ENCODE measurements at places on chromosomes 1 and 21. TPM values are rescaled to one million over a fixed set of nuclear protein-coding genes. Genes with fewer than 3 reads are reported as not detected.
A peak's percentile ranks its signal among the peaks of the same experiment; 100 is the strongest.

GRCh38 chr1:57945045-57945444 lies 521.2 kb upstream of the DAB1 start:
- no peaks in the 10 kb centered on the region for H3K4me1 ChIP-seq
- no peaks in the 10 kb centered on the region for H3K36me3 ChIP-seq
- H3K27me3 ChIP-seq: no peaks in the 10 kb centered on the region
- no peak overlapping the region for H3K27ac ChIP-seq
- H3K4me3 ChIP-seq: no peak overlapping the region

GRCh38 chr1:18641005-18641941 lies 10.6 kb downstream of the PAX7 start:
- no peak overlapping the region for H3K4me3 ChIP-seq
- DNase-seq: no peak
- no peaks in the 10 kb centered on the region for H3K36me3 ChIP-seq
- no peak overlapping the region for H3K27ac ChIP-seq

GRCh38 chr1:33656467-33657005 lies 184.1 kb downstream of the ZSCAN20 start:
- no peaks in the 10 kb centered on the region for H3K4me1 ChIP-seq
- DNase-seq: no peak
- no peaks in the 10 kb centered on the region for H3K27me3 ChIP-seq
- no peak overlapping the region for H3K4me3 ChIP-seq
- no peak overlapping the region for H3K27ac ChIP-seq

DNA sequence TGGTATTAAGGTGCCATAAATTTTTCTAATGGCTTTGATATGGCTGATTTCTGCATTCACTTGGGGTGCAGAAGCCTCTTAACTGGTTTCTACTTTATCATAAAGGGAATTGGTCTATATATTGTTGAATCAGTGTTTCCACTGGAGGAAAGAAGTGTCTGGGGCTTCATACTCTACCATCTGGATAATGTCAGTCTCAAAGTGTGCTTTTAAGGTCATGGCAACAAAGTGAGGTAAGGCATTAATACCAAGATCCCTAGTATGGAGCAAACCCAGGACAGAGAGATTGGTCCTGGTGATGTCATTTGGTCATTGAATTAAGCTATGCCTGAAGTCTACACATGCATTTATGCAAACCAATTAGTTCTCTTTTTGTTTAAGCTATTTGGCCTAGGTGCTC lies 309.9 kb downstream of the DUSP10 start:
- no peak overlapping the region for H3K4me3 ChIP-seq
- no peaks in the 10 kb centered on the region for H3K27me3 ChIP-seq
- no peak for DNase-seq

GRCh38 chr21:36482673-36483072 lies 2.8 kb upstream of the CLDN14 start:
- H3K36me3 ChIP-seq: no peaks in the 10 kb centered on the region
- no peaks in the 10 kb centered on the region for H3K27me3 ChIP-seq
- H3K4me1 ChIP-seq: no peaks in the 10 kb centered on the region
- no peak for DNase-seq
- no peak overlapping the region for H3K4me3 ChIP-seq

- H3K27me3 ChIP-seq: no peaks in the 10 kb centered on the region
- H3K36me3 ChIP-seq: no peaks in the 10 kb centered on the region
- peak within 1 kb of the TSS; percentile 4 for H3K4me3 ChIP-seq
- no peak within 1 kb of the TSS for H3K27ac ChIP-seq
- no peaks in the 10 kb centered on the region for H3K4me1 ChIP-seq
Measured at GRCh38 chr1:204685236-204686006, at the start of gene LRRN2. LRRN2 (minus strand) TSS chr1:204685738; CDS start chr1:204619992, 65,746 bp downstream.

- H3K4me3 ChIP-seq: no peak overlapping the region
- no peak for DNase-seq
- H3K4me1 ChIP-seq: no peaks in the 10 kb centered on the region
- H3K27me3 ChIP-seq: no peaks in the 10 kb centered on the region
Measured at GRCh38 chr21:8988696-8989095, 1532.7 kb upstream of the TPTE start.

GRCh38 chr1:36843027-36843426 lies 191.3 kb downstream of the GRIK3 start:
- no peak overlapping the region for H3K4me3 ChIP-seq
- H3K4me1 ChIP-seq: no peaks in the 10 kb centered on the region
- no peaks in the 10 kb centered on the region for H3K27me3 ChIP-seq
- DNase-seq: no peak
- no peaks in the 10 kb centered on the region for H3K36me3 ChIP-seq

DNA sequence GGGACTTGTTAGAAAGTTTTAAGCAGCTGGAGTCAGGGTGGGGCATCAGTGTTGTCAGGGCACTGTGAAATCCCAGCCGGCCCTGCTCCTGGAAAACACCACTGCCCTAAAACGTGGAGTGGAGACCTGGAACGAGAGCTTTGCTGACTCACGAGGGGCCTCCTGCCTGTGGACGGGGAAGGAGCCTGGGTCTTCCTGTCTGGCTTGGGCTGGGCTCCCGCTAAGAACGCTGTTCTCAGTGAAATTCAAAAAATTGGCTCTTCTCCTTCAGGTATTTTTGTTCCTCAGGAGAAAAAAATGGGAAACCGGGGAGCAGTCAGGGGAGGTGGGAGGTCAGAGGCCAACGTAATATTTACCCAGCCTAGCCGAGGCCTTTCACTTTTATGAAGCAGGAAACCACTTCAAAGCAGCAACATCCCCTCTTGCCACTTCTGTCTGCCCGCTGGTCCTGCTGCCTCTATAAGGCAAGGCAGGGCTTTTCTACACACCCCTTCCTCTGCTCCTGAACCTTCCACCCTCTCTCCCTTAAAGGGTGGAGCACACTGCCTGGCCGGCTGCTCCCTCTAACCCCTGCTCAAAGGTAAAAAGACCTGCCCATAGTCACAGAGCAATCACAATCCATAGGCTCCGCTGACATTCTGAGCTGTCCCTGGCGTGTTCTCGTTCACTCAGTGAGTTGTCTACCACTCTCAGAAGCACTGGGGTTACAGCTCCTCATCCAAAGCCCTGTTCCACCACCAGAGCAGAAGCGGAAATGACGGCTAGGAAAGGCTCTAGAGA lies 8.0 kb downstream of the PLXNA2 start:
- DNase-seq: peak; percentile 88
- no peak overlapping the region for H3K4me3 ChIP-seq
- no peaks in the 10 kb centered on the region for H3K36me3 ChIP-seq
- H3K27me3 ChIP-seq: no peaks in the 10 kb centered on the region
- peaks cover 3% of the 10 kb centered on the region for H3K4me1 ChIP-seq

DNA sequence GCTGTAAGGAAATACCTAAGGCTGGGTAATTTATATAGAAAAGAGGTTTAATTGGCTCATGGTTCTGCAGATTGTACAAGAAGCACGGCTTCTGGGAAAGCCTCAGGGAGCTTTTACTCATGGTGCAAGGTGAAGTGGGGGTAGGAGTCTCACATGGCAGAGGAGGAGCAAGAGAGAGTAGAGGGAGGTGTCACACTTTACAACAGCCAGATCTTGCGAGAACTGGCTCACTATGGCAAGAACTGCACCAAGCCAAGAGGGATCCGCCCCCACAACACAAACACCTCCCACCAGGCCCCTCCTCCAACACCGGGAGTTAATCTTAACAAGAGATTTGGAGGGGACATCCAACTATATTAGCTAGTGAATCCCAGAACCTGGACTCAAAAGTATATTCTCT lies 135.4 kb upstream of the SOD1 start:
- no peaks in the 10 kb centered on the region for H3K36me3 ChIP-seq
- H3K27ac ChIP-seq: no peak overlapping the region
- no peaks in the 10 kb centered on the region for H3K4me1 ChIP-seq

- H3K4me3 ChIP-seq: no peak overlapping the region
- no peak overlapping the region for H3K27ac ChIP-seq
- DNase-seq: no peak
- no peaks in the 10 kb centered on the region for H3K4me1 ChIP-seq
- no peaks in the 10 kb centered on the region for H3K36me3 ChIP-seq
- H3K27me3 ChIP-seq: no peaks in the 10 kb centered on the region
Measured at GRCh38 chr1:43566382-43567044, 35.8 kb downstream of the PTPRF start.

- H3K27ac ChIP-seq: no peak overlapping the region
- H3K4me1 ChIP-seq: no peaks in the 10 kb centered on the region
- H3K36me3 ChIP-seq: peaks cover 2% of the 10 kb centered on the region
- no peak for DNase-seq
Measured at GRCh38 chr1:180287988-180288705, 58.1 kb downstream of the LHX4 start.

DNA sequence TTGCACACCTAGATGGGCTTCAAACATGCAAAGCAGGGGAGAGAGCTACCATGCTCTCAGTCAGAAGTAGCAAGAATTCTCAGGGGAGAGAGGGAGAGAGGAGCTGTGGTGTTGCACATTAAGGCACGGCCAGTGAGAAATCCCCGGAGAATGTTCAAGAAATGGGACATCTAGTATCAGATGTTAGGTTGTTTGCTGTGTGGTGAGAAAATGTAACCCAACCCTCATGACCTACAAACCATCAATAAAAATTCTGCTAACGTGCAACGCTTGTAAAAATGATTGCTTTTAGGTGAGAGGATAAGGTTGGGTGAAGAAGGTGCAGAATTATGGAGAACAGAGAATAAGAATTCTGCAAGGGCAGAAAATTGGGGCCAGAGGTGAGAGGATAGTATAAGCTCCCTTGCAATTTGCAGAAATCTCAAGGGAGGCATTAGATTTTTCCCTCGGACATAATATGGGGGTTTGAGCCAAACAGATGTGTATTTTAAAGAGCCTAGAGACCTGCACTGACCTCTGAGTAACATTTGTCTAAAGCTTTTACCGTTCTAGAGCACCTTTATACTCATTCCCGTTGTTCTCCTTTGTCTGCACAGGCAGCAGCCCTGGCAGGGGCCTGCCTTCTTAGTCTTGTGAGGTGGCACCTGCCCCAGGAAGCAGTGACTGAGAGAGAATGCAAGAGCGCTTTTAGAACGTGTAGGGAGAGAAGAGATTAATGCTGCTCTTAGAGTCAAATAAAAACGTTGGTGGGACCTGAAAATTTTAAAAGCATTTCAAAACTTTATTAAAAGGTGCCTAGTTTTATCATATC lies 25.4 kb upstream of the KIAA0040 start:
- no peaks in the 10 kb centered on the region for H3K36me3 ChIP-seq
- no peak for DNase-seq
- no peak overlapping the region for H3K27ac ChIP-seq
- no peak overlapping the region for H3K4me3 ChIP-seq
- H3K4me1 ChIP-seq: no peaks in the 10 kb centered on the region

DNA sequence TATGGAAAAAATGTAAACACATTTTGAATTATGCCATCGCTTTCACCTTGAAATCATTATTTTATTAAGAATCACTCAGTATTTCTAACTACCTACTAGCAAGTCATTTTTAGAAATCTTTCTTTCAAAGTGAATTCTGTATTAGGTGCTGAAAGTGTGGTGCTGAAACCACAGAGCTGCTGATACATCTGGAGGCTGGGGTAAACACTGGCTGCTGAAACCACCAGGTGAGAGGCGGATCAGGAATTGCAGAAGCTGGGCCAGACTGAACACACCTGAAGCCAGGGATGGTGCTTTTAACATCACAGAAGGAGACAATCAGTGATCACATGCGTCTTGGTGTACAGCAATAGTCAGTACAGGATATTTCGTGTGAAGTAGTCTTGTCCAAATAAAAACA lies 42.2 kb upstream of the KCNE1 start:
- no peaks in the 10 kb centered on the region for H3K27me3 ChIP-seq
- H3K36me3 ChIP-seq: no peaks in the 10 kb centered on the region
- H3K27ac ChIP-seq: no peak overlapping the region
- no peak for DNase-seq

DNA sequence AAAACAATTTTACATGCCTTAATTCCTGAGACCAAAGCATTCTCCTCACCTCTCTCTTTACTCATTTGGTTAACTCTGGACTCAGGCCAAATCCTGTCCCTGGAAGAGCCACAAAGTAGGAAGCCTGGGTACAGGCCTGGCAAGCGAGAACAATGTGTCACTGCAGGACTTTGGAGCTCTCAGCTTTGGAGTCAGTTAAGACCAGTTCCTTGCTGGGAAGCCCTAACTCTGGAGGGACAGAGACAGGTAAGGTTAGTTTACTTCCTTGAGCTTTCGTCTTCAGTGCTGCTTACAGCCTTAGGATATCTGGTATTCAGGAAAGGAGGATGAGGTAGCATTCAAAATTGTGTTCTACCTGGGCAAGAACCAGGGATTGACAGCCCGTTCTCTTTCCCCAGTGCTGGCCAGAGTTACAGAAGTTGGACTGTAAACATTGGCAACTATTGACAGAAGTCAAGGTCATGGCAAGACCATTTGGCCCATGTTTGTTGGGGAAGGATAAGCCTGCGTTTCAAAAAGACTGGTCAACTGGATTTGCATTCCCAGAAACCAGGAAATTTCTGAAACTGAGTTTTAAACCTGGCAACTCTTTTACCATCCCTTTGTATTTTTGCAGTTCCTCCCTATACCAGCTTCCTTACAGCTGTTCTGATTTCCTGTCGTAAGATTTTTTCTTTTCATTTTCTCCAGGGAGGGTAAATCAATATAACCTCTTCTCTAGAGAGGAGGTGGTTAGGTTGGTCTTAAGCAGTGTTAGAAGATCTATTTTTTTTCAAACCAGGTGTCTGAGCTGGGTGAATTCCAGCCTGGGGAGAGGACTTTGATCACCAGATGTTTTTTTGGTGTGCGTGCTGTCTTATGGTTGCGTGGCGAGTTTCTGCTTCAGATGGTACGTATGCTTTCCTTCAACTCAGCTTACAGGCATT lies at the start of gene C4BPB:
Gene C4BPB (plus strand): TSS at position 160 of the 926 bp plus-strand sequence. CDS start 672 bp downstream, at position 832.
- no peak within 1 kb of the TSS for H3K27ac ChIP-seq
- H3K4me1 ChIP-seq: peaks cover 1% of the 10 kb centered on the region
- DNase-seq: no peak
- H3K36me3 ChIP-seq: no peaks in the 10 kb centered on the region
- H3K27me3 ChIP-seq: no peaks in the 10 kb centered on the region

GRCh38 chr1:245458234-245458633 lies 303.4 kb downstream of the KIF26B start:
- H3K27me3 ChIP-seq: no peaks in the 10 kb centered on the region
- no peak for DNase-seq
- no peak overlapping the region for H3K4me3 ChIP-seq
- no peaks in the 10 kb centered on the region for H3K4me1 ChIP-seq
- no peak overlapping the region for H3K27ac ChIP-seq

RUNX3 gene
- 4.4 TPM for total RNA-seq

SPRR2A gene
- not detected for total RNA-seq

PSRC1 gene
- 2.2 TPM for total RNA-seq

AMY1A gene
- not detected for total RNA-seq

SELP gene
- total RNA-seq: 42.5 TPM

SFN gene
- total RNA-seq: 7.6 TPM

CENPL gene
- 4.8 TPM for total RNA-seq

AGTRAP gene
- total RNA-seq: 33.4 TPM

F11R gene
- 21.7 TPM for total RNA-seq

C1orf52 gene
- 25.8 TPM for total RNA-seq

CD1D gene
- 2.0 TPM for total RNA-seq

HTR6 gene
- not detected for total RNA-seq

ADGRL4 gene
- total RNA-seq: 60.4 TPM

TCP10L gene
- 1.5 TPM for total RNA-seq
